ENCODE measurements at places on chromosomes 7 and 10.

- DNase-seq, result no peak
These were observed 47.1 kb downstream of the SFMBT2 start for GRCh38 chr10:7363700-7364099.

DNA sequence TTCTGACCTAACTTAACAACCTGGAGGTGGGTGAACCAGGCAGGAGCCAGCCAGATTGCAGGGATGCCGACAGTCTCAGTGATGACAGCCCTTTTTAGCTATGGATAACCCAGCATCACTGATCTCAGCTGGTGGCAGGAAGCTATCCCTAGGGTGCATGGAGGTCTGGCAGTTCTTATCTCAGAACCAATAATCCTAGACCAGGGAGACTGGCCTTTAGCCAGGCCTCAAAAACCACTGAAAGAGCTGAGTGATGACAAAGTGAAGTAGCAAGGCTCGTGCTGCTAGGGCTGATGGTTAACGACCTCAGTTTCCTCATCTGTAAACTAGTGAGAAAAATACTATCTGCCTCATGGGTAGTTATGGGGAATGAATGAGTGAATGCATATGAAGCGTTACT, 112.5 kb downstream of the RALA start:
- DNase-seq, result no peak

DNA sequence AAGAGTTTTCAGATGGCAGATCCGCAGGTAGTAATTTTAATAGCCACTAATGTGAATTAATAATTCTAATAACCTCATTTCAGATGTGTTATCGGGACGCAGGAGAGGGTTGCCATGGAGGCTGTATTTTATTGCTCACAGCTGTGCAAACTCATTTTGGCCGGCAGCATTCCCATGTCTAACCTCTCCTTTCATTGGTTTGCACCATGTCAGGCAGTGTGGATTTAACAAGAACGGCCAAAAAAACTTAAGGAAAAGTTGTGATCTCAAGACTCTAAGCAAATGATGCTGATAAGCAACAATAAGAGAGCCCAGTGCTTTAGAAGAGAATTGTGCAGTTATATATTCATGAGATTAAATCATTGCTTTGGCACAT, 88.7 kb upstream of the NRP1 start:
- no peak for DNase-seq

- no peak for DNase-seq
These were observed 57.6 kb downstream of the TSPAN15 start for GRCh38 chr10:69508738-69509340.

DNA sequence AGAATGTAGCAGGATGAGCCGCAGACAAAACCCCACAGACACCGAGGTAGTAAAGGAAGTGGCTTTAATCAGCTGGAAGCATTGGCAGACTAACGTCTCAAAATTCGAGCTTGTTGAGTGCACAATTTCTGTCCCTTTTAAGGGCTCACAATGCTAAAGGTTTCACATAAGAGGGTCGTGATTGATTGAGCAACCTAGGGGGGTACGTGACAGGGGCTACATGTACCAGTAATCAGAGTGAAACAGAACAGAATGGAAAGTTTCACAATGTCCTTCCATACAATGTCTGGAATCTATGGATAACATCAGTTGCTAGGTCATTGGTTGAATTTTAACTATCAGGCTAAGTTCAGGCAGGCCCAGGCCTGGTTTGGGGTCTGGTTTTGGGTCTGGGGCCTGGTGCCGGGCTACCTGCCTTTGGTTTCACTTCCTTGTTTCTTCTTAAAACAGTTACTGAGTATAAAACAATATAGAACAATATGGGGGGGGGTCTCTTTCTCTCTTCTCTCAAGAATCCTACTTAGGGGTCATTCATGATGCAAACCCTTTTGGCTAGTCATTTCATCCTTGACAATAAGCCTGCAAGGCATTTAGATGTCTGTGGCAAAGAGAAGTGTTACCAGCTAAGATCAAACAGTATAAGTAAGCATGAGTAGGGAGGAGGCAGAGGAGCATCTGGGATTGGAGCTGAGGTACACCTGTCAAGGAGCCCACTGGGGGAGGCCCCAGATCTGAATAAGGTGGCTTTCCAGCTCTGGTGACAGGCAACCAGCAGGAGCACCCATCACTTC, 364.1 kb downstream of the TNS3 start:
- DNase-seq, result no peak

GRCh38 chr10:1166828-1167275, 110.7 kb downstream of the WDR37 start:
- DNase-seq, result no peak

DNA sequence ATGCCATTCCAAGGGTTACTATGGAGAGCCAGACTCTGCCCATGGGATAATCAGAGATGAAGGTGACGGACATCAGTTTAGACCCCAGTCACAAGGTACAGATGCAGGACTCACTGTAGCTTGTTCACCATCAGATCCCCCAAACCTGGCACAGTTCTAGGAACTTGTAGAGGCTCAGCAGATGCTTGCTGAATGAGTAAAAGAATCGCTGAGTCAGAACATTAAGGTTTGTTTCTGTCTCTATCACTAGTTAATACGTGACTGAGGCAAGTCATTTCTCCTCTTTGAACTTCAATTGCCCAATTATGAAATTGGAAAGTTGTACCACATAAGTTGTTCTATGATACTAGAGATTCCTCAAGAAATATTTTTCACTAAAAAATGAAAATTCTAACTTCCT, 65.1 kb downstream of the PPP1R3C start:
- DNase-seq, result no peak

DNA sequence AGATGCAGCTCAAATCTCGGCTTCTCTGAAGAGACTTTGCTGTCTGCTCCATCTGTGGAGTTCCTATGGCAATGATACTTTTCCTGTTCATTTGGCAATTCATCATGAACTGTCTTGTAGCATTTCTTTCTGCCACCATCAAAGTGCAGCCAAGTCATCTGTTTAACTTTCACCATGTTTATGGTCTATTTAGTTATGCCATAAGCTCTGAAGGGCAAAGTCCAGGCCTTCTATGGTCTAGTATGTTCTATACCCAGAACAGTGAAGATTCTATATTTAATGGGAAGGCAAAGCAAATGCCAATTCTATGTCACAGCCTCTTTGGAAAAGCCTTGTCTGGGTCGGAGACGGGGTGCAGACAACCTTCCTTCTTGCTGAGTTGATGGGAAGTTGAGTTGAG, 472.6 kb downstream of the PLXNA4 start:
- DNase-seq, result no peak

DNA sequence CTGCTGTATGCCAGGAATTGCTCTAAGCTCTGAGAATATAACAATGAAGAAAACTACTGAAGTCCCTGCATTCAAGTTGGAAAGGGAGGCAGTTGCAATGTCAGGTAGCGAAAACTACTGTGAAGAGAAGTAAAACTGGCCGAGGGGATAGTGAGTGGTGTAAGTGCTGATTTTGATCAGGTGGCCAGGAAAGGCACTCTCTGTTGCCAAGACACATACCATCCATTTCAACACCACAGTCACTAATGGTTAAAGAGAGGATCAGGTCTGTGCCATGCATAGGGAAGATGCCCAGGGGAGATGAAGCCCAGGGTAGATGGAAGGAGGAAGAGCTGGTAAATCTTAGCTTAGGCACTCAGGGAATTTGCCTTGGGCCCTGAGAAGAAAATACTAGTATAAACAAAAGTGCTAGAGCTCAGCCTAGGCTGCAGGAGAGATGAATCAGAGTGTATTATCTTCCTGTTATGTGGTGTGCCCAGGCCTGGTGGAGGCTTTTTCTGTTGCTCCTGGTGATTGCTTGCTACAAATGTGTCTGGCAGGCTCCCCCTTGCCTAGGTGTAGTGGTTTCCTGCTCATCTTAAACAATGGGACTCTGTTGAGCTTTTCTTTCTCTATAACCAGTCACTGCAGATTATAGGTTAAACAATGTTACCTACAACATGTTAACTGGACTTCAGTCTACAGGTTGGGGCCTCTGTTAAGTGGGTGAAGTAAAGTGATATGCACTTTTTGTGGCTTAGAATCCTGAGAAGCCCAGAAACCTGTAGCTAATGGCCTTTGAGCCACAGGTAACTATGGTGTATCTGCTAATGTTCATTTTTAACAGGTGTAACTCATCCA, 125.5 kb downstream of the LRRC4 start:
- no peak for DNase-seq

- DNase-seq, result no peak
These were observed 2.4 kb downstream of the ZNF3 start for GRCh38 chr7:100079024-100079560.

DNA sequence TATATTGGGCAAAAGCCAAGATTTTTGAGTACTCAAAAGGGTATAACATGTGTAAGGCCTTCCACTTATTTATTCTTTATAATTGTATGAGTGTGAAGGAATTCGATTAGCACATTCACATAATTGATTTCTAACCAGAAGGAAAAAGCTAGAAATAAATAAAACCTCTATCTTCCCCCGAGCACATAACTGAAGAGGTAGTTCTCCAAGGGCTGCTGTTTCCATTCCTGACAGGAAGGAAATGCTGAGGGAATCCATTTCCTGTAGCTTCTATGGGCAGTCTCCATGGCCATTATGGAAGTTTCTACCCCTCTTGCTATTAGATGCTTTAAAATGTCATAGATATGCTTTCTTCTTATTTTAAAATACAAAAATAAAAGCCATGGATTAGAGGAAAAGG, 70.5 kb upstream of the ABCB5 start:
- DNase-seq, result no peak

DNA sequence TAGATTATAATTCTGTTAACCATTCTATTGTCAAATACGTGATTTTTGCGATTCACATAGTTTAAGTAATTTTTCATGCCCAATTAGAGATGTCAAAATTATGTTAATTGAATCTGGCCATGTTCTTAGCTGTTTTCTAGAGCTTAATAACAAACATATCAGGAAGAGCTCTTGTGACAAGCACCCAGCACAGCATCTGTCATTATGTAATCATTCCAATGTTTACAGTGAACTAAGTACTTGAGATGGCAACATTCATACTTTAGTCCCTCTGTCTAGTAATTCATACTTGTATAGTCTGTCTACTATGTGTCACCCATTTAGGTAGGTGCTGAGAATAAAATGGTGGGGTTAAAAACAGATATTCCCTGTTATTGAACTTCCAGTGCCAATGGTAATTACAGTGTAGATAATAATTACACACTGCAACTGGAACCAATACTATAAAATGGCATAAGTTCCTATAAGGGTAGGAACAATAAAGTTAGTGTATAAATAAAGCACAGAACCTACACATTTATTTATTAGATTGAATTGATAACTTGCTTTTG, 55.2 kb downstream of the ZEB1 start:
- DNase-seq, result no peak

- no peak for DNase-seq
These were observed 16.4 kb downstream of the OGDHL start for GRCh38 chr10:49745756-49746155.

DNA sequence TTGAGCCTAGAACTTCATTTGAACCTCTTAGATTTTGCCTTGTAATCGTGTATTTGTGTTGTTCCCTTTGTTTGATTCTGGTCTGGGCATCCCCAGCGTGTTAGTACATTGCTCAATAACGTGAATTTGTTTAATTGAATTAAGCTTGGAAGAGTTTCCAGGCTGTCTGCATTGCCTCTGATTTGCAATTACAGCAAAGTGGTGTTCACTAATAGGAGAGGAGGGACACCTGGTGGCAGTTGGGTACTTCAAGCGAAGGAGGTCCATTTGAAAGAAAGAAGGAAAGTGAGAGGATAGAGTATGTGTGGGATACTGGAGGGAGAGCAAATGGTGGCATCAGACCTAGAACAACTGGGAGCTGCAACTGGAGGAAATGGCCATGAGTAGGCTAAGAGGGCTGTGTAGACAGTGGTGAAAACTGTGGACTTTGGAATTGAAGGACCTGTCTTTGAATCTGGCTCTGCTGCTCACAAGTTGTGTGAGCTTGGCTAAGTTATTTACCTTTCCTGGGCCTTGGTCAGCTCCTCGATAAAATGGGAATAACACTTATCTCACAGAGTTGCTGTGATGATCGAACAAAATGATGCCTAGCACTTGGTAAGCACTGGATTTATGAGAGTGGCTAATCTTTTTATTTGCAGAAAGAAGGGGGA, 15.1 kb downstream of the LSMEM1 start:
- DNase-seq, result no peak

DNA sequence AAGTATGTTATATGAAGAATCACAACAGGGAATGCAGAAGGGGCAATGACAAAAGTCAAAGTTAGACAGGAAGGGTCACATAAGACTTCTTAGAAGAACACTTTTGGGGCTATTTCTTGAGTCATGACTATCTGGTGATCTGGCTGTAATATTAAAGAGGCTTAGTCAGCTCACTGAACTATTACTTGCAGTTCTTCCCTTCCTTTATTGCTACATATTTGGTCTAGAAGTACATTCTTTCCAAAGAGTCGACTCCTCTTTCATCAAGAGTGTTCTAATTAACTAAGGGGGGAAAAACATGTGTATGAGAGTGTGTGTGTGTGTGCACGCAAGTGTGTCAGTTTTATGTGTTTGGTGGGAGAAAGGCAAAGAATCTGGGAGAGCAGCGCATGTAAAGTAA, 247.3 kb upstream of the LRRTM3 start:
- DNase-seq, result no peak

GRCh38 chr7:144670218-144670617, 165.6 kb downstream of the TPK1 start:
- no peak for DNase-seq

GRCh38 chr7:7618410-7618809, 22.1 kb upstream of the UMAD1 start:
- DNase-seq, result no peak

GRCh38 chr7:75988568-75989499, 5.6 kb downstream of the TMEM120A start:
- no peak for DNase-seq

- DNase-seq, result peak; percentile 64
These were observed 1.1 kb upstream of the EGR2 start for GRCh38 chr10:62817121-62817765.

DNA sequence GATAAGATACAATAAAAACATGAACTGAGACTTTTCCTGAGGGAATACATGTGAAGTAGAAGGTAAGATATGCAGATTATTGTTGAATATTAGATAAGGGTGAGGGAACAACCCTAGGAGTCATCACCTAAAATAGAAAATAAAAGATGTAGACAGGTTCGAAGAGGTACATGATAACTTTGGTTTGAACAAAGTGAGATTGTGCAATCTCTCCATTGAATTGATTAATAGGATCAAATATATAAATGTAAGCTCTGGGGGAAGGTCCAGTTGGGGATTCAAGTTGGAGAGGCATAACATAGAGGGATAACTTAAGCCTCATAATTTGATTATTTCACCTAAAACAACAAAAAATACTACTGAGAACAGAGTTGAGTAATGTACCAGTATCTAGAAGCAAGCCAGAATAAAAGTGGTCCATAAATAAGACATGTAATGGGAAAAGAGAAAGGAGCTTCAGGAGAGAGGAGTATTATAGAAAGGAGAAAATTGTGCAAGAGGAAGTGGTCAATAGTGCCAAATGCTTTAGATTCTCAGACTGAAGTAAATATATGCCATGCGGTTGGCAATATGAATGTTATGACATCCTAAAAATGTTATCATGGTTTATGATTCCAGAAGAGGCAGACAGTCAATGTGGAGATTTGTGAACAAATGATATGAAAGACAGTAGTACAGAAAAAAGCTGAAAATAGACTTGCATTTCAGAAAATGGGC, 282.3 kb upstream of the CHRM2 start:
- no peak for DNase-seq
